ENCODE measurements at places on chromosomes 5 and 9.
A peak's percentile ranks its signal among the peaks of the same experiment; 100 is the strongest.

DNA sequence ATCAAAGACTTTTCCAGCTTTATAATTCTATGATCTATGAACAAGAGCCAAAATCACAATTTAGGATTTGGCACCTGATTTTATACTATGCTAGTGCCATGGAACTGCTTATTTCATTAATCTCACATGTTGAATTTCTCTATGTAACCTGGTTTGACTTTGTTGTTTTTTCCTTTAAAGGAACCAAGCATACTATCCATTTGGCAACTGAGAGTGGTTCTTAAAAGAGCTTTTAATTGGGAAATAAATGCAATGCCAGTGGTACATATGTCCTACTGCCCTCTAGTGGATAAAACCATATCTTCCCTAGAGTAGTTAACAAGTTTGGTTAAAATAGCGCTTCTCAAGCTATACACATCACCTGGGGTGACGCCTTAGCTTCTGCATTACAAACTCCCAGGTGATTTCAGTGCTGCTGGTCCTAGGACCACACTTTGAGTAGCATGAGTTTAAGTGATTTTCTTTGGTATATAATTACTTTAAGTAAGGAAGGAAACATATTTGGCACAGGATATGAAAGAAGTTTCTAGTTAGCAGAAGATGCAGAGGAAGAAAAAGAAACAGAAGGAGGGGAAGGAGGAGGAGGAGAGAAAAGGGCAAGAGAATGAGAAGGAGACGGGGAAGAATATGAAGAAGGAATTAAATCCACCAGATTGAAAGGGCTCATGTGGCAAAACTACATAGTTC, 56.8 kb downstream of the FGF10 start:
- peak; percentile 20 for DNase-seq

DNA sequence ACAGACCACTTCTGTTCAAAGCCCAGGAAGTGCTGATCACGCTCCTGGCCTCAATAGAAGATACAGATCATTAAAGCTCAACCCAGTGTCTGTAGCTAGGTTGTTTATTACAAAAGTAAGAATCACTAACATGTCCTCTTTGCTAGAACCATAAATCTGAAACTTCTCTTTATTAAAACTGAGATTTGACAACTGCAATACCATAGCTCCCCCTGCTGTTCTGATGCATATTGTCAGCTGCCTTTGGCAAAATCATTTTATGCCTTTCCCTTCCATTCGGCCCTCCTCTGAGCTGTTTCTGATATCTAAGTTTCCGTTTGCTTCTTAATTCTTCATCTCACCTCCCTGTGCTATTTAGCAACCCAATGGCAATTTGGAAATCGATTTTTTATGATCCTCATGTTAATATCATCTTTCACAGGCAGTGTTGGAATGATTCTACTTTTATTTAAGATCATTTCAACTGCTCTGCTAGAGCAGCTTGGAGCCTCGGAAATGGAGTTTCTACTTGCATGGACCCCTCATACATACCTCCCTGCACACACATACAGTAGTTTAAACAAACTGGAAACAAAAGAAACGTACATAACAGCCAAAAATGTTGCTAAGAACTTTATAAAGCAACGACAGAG, 998.8 kb downstream of the MAT2B start:
- DNase-seq: peak; percentile 38

DNA sequence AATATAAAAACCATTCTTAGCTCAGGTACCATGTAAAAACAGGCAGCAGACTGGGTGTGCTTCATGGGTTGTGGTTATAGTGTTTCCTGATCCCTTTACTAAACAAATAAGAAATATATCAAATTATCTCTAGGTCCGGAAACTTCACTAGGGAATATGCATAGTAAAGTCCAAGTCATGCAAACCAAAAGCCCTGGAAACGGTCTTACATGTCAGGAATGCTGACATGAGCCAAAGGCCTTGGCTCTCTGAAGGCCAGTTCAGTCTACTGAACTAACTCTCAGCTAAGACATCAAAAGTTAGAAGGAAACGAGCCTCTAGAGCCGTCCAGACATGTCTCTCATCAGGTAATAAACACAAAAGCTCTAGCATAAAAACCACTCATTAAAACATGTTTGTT, 778.9 kb upstream of the ZNF608 start:
- DNase-seq: no peak

GRCh38 chr5:91556-92263, at the start of gene PLEKHG4B:
Gene PLEKHG4B (plus strand): TSS chr5:92168. CDS start chr5:92232, 64 bp downstream.
- no peak for DNase-seq

DNA sequence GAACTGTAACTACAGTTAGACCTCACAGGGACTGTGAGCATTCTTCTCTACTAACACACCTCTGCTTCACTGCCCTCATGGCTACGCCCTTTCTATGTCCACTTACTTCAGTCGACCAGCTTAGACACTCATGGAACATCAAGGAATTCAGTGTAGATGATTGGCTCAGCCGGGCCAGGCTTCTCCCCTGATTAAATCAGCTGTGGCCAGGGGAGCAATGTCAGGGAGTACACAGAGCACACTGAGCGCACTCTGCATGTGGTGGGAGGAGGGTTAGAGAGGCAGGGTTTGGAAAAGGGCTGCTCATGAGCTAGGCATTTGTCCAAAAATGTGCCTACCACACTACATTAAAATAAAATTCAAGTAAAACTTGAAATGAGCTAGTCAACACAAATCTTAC, 400.5 kb downstream of the ARRDC3 start:
- DNase-seq: no peak

DNA sequence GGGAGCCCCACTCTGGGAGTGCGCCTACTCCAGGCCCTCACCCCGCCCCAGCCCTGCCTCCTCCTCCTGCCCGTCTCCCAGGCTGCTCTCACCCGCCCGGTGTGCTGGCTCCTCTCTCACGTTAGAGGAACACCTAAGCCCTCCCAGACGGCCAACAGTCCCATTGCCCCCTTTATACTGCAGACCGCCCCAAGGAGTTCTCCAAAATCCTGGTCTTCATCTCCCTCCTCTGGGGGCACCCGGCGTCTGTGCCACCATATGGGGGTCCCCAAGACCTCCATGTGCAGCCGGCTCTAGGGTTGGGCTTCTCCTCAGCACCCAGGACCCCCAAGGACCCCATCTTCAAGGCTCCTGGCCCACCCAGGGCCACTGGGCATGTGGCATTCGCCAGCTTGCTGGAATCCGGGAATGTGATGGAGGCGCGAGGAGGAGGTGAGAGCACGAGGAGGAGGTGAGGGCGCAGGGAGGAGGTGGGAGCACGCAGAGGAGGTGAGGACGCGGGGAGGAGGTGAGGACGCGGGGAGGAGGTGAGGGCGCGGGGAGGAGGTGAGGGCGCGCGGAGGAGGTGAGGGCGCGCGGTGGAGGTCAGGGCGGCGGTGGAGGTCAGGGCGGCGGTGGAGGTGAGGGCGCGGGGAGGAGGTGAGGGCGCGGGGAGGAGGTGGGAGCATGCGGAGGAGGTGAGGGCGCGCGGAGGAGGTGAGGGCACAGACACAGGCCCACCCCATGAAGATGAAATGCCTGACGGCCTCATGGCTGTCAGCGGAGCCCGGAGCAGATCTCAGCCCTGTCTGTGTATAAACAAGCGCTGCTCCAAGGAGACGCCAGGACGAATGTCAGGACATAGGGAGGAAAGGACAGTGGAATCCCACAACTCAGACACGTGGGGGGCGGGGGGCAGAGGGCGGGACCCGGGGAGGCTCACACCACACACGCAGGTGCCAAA, 41.2 kb downstream of the EXD3 start:
- DNase-seq: no peak

DNA sequence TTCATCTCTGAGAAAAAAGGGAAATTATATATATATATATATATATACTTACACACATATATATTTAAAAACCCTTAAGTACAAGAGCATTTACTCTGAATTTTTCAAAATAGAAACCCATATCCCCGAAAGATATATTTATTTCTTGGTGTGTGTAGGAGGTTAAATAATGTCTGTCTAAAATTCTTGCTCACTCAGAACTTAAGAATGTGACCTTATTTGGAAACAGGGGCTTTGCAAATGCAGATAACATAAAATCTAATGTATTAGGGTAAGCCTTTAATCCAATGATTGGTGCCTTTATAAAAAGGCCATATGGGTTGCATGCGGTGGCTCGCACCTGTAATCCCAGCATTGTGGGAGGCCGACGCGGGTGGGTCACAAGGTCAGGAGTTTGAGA, 517.3 kb upstream of the TLE4 start:
- DNase-seq: no peak

- no peak for DNase-seq
Observed at GRCh38 chr5:119583684-119584083, 45.7 kb upstream of the FAM170A start.

- no peak for DNase-seq
Observed at GRCh38 chr5:20515606-20516005, 527.6 kb upstream of the CDH18 start.

DNA sequence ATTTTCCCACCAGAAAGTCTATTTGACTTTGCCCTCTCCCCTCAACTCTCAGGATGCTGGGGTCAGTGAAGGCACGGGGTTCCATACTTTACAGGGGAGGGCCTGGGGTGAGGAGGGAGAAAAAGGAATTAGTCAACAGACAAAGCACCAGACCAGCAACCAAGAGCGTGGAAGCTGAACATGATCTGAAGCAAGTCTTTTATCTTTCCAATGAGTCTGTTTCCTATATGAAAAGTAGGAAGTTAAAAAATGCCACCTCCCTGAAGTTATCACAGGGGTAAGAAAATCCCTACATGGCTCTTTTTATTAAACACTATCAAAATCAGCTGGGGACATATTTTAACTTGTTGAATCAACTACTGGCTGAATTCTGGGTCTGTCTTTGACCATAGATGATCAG, 337.0 kb downstream of the TRPM3 start:
- no peak for DNase-seq

GRCh38 chr9:136020206-136020605, 59.0 kb upstream of the UBAC1 start:
- DNase-seq: no peak

- DNase-seq: peak; percentile 86
Observed at GRCh38 chr9:127049044-127049443, 73.4 kb downstream of the ANGPTL2 start.

GRCh38 chr9:86563350-86563749, 209.1 kb upstream of the TUT7 start:
- no peak for DNase-seq

DNA sequence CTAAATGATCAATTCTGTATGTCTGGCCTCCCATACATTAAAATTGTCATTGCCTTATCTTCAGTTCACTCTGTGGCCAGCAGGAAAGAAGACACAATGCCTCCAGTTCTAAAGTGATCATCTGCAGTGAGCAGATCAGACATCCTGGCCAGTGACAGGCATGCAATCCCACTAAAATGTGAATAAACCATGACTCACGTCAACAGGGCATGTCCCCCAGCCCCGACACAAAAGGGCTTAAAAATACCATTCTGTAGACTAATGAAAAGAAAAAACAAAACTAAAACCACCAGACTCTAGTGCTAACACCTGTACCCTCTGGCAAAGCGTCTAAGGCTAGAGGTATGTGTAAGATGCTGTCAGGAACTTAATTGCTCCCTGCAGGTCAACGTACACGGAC, 38.5 kb downstream of the DDX31 start:
- DNase-seq: no peak

DNA sequence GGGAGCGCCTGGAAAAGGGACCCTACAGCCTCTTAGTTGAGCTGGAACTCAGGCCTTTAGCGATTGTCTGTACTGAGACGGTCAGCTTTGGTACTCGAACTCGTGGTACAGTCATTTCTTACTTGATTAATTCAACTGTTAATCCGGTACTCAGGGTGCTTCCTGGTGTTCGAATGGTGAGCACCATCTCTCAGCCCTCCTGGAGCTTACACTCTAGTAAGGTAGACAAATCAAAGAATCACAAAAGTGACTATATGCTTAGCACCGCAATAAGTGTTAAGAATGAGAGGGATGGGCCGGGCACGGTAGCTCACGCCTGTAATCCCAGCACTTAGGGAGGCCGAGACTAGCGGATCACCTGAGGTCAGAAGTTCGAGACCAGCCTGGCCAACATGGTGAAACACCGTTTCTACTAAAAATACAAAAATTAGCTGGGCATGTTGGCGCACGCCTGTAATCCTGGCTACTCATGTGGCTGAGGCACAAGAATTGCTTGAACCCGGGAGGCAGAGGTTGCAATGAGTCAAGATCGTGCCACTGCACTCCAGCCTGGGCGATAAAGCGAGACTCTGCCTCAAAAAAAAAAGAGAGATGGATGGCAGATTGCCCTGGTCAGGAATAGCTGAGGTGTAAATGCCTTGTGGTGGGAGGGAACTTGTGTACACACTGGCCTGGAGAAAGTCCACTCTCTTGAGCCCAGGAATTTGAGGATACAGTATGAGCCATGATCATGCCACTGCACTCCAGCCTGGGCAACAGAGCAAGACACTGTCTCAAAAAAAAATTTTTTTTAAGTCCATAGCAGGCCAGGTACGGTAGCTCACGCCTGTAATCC, 981 bp downstream of the TCOF1 start:
- peak; percentile 28 for DNase-seq

DNA sequence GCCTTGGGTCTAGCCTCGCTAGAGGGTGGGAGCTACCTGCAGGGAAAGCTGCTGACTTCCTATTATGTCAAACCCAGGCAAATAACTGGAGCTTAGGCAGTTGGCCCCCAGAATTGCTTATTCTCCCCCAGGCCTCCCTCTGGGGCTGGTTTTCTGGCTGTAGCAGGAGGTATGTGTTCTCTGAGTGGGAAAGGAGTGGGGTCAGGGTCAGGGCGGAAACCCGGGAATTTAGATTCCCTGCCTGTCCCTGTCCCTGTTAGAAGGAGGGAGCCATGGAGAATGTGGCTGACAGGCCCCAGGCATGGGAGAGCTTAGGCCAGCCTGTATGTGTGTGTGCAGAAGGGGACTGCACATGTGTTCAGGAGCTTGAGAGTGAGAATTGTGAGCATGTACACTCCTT, 13.6 kb upstream of the CXXC5 start:
- DNase-seq: no peak

GRCh38 chr5:15105799-15106393, 234.3 kb upstream of the ANKH start:
- DNase-seq: peak; percentile 48

GRCh38 chr9:105114964-105115728, 129.3 kb upstream of the SLC44A1 start:
- peak; percentile 20 for DNase-seq

- no peak for DNase-seq
Observed at GRCh38 chr5:156326718-156327259, at the start of gene SGCD. Gene SGCD (plus strand): TSS chr5:156327164.

DNA sequence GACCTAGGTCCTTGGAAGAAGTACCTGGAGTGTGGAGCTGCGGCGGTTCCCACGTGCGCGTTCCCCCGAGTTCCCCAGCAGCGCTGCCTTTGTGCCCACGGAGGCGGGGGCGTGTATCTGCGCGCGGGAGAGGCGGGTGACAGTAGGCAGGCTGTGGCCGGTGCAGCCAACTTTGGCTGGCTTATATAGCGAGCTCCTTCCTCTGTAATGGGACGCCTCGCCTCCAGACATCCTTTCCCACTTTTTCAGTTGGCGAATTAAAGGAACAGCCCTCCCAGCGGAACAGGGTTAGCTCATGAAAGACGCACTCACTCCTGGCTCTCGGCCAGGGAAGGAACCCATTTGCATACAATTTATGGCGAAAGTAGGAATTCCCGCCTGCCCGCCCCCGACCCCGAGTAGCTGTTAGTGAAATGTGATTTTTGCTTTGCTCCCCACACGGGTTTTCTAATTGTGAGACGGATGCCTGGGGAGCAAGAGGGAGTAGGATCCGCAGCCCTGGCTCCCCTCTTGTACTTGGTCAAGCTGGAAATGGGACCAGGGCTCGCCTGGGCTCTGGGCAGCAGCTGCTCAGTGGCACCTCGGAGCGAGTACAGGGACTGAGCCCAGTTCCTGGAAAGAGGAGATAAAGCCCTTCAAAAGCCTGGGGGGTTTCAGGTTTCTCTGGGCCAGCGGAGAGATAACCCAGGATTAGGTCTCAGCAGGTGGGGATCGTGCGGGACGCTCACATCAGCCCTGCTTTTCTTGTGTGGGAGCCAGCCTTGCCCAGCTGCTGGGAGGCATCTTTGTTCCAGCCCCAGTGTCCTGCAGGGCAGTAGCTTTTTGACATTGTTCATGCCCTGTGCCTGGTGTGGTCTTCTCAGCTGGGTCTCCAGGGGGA, at the start of gene TNC:
Gene TNC (minus strand): TSS at position 159 of the 880 bp plus-strand sequence. CDS start 27,139 bp downstream, outside the sequence.
- no peak for DNase-seq
